ENCODE measurements at places on chromosomes 2 and 18.
A peak's percentile ranks its signal among the peaks of the same experiment; 100 is the strongest.

- DNase-seq = no peak
Measured at GRCh38 chr18:58866066-58866772, 1.5 kb downstream of the ZNF532 start.

DNA sequence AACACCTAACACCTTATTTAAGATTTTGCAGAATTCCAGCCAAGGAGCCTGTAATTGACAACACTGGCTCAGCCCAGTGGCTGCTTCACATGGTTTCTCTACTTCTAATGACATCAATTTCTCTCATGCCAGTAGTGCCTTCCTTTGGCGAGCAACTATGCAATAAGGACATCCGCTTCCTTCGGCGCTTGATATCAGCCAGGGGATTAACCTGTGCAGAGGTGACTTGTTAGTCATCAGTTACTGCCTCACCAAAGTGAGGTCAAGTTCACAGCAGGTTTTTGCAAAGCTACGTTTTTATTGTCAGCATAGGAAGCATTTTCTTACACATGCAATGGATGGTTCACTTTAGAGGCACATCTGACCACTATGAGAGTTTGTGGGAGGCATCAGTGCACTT, 24.0 kb upstream of the EDAR start:
- DNase-seq = no peak

DNA sequence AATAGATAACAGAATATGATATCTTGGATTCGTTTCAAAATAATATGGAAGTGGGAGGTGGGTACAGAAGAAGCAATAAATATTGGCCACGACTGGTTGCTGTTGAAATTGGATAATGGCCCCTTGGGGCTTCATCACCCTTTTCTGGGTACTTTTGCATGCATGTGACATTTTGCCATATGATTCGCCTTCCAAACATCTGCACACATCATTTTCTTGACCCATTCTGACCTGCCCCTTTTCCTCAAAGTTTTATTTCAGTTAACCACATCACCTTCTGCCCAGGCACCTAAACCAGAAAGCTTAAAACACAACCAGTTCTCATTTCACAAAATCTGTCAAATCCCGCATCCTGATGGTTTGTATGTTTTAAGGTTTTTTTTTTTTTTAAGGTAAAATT, 116.7 kb upstream of the AGAP1 start:
- no peak for DNase-seq

DNA sequence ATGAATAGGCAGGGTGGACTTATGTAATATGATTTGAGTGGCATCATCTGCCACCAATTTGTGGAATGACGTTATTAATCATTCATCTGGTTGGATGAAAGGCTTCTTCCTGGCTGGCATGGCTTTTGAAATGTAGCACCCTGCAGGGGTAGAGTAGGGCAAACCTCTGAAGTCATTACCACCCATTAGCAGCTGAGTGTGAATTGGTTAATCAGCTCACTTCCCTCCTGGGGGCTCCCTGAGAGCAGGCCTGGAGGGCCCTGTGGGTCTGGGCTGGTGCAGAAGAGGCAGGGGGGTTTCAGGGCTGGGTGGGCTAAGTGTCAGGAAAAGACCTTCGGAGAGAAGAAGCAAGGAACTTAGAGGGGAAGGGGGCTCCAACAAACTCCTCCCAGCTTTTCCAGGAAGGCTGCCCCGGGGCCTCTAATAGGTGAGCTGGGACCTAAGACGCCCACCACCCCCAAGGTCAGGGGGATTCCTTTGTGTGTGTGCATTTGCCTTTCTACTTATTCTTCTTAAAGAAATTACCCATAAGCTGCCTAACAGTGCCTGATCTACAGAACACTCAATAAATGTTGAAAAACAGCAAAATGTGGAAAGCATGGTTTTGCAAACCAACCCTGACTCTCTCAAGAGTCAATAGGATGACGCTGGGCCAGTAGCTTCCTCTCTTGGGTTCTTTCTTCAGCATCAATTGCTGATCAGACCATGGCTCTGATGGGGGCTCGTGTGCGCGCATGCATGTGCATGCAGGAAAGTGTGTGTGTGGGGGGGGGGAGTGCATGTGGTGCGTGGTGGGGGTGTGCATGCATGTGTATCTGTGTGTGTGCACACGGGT, 49.7 kb upstream of the ZNF516 start:
- DNase-seq = peak; percentile 21

GRCh38 chr2:233462826-233463470, 103.6 kb downstream of the USP40 start:
- DNase-seq = no peak

DNA sequence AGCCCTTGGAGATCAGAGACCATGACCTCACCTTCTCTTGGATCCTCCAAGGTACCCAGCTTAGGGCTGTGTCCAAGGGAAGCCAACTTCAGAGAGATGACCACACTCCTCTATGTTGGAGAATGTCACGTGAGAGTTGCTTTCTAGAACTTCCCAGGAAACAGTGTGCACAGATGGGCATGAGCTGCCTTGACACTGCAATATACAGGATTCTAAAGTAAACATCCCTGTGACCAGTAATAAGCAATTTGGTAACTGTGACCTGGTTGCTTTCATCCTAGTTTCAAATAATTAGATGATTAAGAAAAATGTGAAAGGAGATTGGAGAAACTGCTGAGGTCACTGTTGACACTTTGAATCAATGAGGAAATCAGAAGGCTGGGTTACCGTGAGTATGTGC, 181.1 kb upstream of the EPAS1 start:
- DNase-seq = no peak

DNA sequence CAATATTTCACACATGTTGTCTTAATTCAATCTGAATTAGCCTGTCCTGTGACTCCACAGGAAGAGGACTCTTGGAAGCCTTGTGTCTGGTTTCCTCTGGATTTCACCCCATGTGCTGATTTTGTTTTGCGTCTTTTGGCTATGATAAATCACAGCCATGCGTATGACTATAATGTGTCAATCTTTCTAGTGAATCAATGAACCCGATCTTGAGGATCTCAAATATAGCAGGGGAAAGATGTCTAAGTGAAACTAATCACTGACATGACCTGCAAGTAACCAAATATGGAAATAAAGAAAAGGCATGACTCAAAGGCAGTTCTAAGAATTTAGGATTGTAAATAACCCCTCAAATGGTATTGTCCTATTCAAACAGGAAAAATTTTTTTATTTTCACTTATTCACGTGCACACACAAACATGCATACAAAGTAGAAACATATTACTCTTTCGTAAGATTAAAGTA, 8.2 kb downstream of the WDFY1 start:
- DNase-seq = no peak

DNA sequence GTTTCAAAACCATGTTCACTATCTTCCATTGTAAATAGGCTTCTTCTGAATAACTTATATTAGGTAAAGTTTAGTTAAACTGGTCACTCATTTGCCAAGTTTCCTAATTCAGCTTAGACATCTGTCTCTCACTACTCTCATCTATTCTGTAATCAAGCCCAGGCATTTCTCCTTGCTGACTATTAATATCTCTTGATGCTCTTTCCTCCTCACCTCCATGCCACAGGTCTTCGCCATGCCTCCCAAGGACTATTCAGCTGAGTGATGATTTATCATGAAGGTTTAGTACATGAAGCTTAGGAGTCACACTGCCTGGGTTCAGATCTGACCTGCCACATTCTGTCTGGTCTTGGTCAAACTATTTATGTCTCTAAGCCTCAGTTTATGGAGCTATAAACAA, 115.5 kb downstream of the SPOPL start:
- DNase-seq = no peak

GRCh38 chr2:34069604-34070003, 470.5 kb upstream of the FAM98A start:
- DNase-seq = no peak

GRCh38 chr2:180753809-180754761, 226.3 kb upstream of the UBE2E3 start:
- DNase-seq = no peak

DNA sequence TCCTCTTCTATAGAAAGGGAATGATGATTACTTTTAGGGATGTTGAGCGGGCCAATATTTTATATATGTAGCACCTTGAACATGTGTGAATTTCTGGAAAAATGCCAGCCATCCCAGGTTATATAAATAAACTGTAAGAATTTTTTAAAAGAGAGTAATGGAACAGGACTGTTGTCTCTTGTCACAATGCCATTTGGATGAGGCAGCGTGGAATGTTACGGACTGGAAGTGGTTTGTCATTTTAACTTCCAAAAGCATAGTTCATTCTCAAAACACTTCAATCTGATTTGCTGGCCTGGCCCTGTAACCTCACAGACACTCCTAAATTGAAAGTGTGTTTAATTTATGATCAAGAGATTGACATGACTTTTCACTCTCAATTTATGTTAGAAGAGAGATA, 70.8 kb downstream of the TPGS2 start:
- DNase-seq = no peak

DNA sequence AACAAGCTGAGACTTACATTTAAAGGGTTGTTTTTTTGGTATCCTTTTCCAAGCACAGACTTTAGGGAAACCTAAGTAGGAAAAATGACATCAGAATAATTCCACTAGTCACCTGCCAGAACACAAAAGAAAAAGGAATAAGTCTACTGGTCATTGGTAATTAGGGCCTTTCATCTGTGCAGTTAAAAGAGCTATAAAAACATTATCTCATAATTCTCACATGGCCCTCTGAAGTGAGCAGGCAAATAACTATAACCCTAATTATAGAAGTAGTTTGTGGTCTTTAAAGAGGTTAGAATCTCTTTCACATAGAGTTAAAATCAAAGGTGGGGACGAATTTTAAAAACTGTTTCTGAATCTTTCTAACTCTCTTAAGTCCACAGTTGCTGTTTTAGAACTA, 111.1 kb upstream of the B3GNT2 start:
- DNase-seq = peak; percentile 8

GRCh38 chr2:114937366-114937930, 495.0 kb downstream of the DPP10 start:
- no peak for DNase-seq

GRCh38 chr18:2774669-2775068, 72.1 kb upstream of the EMILIN2 start:
- DNase-seq = no peak

DNA sequence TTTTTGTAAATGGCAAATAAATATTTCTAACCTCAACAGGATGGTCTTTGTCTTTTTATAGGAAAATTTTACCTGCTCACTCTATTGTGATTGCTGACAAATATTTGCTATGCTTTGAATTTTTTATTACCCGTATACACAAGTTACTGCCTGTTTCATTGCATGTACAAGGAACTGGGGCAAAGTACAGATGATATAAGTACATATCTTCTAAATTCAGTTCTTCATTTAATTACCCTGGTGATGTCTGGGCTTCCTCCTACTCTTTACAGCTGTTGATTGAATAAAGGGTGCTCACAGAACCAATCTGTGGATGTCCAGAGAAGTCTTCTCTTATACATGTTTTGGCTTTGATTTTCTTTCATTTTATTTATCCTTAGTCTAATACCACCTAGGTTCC, 26.5 kb downstream of the KCNE4 start:
- DNase-seq = no peak

- DNase-seq = no peak
Measured at GRCh38 chr2:85340034-85340892, 12.5 kb upstream of the TGOLN2 start.

GRCh38 chr18:31512203-31512764, 14.3 kb downstream of the DSG2 start:
- no peak for DNase-seq

- DNase-seq = no peak
Measured at GRCh38 chr2:24986372-24986771, 14.6 kb upstream of the DNAJC27 start.

DNA sequence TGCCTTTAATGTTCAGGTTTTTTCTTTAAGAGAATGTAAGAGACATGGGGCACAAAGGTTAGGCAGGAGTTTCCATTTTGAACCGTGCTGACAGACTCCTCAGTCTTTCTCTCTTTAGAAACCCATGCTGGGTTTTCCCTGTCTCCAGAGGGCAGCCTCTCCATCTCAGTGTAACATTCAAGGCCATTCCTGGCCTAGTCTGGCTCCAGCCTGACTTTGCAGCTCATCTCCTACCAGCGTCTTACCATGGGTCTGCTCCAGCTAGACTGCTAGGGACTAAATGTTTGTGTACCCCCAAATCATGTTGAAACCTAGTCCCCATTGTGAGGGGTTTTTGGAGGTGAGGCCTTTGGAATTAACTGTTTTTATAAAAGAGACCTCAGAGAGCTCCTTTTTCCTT, 9.8 kb upstream of the CLIP4 start:
- DNase-seq = no peak

GRCh38 chr2:129957891-129958290, 21.6 kb upstream of the RAB6C start:
- DNase-seq = no peak

- no peak for DNase-seq
Measured at GRCh38 chr2:169806586-169806985, 7.9 kb downstream of the SSB start.

DNA sequence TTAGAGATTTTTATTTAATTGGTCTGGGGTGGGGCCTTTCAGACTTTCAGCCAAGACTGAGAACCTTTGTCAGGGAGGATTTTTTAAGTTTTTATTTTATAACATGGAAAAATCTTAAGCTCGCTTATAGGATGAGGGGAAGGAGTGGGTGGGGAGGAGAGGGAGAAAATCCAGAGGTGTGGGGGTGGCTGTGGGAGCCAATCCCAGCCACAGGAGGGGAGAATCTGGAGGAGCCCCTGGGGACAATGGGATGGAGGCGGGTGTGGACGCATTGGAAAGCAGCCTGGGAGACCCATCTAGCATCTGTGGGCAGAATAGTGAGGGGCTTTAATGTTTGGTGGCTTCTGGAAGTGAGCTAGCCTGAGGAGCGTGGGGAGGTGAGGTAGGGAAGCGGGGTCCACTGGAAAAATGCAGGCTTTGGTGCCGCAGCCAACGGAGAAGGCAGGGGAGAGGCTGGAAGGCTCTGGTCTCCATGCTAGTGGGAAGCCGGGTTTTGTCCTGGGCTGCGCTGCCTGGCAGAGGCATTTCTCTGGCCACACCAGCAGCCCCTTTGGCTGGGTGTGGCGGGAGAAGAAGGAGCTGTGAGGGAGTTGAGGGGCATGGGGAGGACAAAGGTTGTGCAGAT, 11.5 kb upstream of the INPP5D start:
- DNase-seq = no peak

GRCh38 chr2:199092419-199092818, 365.3 kb downstream of the SATB2 start:
- DNase-seq = no peak

- no peak for DNase-seq
Measured at GRCh38 chr2:136008205-136008865, 22.9 kb upstream of the DARS1 start.

DNA sequence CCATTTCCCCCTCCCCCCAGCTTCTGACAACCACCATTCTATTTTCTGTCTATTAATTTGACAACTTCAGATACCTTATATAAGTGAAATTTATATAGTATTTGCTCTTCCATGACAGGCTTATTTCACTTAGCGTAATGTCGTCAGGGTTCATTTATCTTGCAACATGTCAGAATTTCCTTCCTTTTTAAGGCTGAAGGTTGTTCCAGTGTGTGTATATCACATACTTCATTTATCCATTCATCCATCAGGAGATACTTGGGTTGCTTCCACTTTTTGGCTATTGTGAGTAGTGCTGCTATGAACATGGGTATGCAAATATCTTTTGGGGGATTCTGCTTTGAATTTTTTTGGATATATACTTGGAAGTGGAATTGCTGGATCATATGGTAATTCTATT, 7.4 kb downstream of the BCL2L11 start:
- no peak for DNase-seq

- no peak for DNase-seq
Measured at GRCh38 chr2:61660511-61661388, 122.6 kb upstream of the XPO1 start.

Data from NCI-H2081 treated with DMSO at 0.1 percent for 48 hours (cell line).